ENCODE measurements at places on chromosomes 4 and X. TPM values are rescaled to one million over a fixed set of nuclear protein-coding genes. Genes with fewer than 3 reads are reported as not detected.

Gene PLRG1
- total RNA-seq: 66.5 TPM

Gene ARMCX1
- total RNA-seq: 38.5 TPM

Gene SHROOM3
- total RNA-seq: 5.5 TPM

Gene MAP3K15
- total RNA-seq: 0.09 TPM

Gene ASB9
- 7.6 TPM for total RNA-seq

Gene SPANXC
- not detected for total RNA-seq

Gene HMX1
- not detected for total RNA-seq

Gene LANCL3
- total RNA-seq: 0.81 TPM

Gene RHOXF2
- not detected for total RNA-seq

Gene RHOXF2B
- total RNA-seq: not detected

Gene IL15
- 2.5 TPM for total RNA-seq

Gene APOO
- total RNA-seq: 7.7 TPM

Gene SMIM10
- total RNA-seq: 0.63 TPM

Gene FAM47C
- total RNA-seq: not detected

Gene POF1B
- not detected for total RNA-seq

Gene CT45A2
- not detected for total RNA-seq

Gene KLHL4
- total RNA-seq: 32.0 TPM

Gene TCEAL9
- 107 TPM for total RNA-seq

Gene PASD1
- total RNA-seq: not detected

Gene RS1
- not detected for total RNA-seq

Gene HPSE
- 1.3 TPM for total RNA-seq

Gene PCDH7
- total RNA-seq: 22.9 TPM

Gene CFAP47
- not detected for total RNA-seq

Gene SLC10A6
- under 0.01 TPM for total RNA-seq

Gene CXCL11
- total RNA-seq: 0.66 TPM

Gene TMPRSS11B
- not detected for total RNA-seq

Gene CFP
- 0.81 TPM for total RNA-seq

Gene TTC29
- under 0.01 TPM for total RNA-seq

Gene MYOZ2
- 0.28 TPM for total RNA-seq

Gene GAGE13
- total RNA-seq: not detected

Gene IQCM
- total RNA-seq: not detected

Gene GEMIN8
- total RNA-seq: 20.2 TPM

Data from endothelial cell of coronary artery (primary cell).